ENCODE measurements at places on chromosomes 7 and 10. TPM values are rescaled to one million over a fixed set of nuclear protein-coding genes. Genes with fewer than 3 reads are reported as not detected.

Gene CFAP69
- total RNA-seq = 0.51 TPM

Gene SLC25A40
- 12.8 TPM for total RNA-seq

Gene TMEM26
- total RNA-seq = 0.23 TPM

Gene ADGRA1
- not detected for total RNA-seq

Gene WEE2
- total RNA-seq = not detected
